Stimulated activated CD4-positive, alpha-beta T cell treated with anti-CD3 and anti-CD28 coated beads, Interleukin-12 subunit alpha, Interleukin-12 subunit beta, amount 100 ng/mL, for 4 hours (primary cell): ENCODE measurements at places on chromosomes 3 and 15.
A peak's percentile ranks its signal among the peaks of the same experiment; 100 is the strongest.

- no peak for DNase-seq
Observed at GRCh38 chr3:42066516-42067181, 24.5 kb upstream of the TRAK1 start.

GRCh38 chr15:47796830-47797229 lies 79.5 kb downstream of the SEMA6D start:
- DNase-seq, result no peak

DNA sequence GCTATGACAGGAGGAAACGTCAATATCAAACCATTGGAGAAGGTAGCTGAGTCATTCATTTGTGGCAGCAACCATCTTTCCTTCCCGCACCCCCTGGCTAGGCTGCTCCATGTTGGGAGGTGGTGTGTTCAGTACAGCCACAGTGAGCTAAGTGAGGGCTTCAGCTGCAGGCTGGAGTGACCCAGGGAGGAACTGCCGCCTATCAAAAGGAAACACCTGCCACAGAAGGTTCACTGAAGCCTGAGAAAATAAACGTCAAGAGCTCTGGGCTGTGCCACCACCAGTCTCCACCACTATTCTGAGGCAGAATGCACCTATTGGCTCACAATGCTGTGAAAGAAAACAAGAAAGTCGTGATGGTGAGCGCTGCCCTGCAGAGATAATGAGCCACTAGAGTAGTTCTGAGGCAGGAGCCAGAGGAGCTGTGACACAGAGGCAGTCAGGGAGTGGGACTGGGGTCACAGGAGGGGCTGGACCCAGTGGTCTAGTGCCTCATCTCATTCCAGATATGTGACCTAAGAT lies 34.8 kb upstream of the CD47 start:
- peak; percentile 42 for DNase-seq

DNA sequence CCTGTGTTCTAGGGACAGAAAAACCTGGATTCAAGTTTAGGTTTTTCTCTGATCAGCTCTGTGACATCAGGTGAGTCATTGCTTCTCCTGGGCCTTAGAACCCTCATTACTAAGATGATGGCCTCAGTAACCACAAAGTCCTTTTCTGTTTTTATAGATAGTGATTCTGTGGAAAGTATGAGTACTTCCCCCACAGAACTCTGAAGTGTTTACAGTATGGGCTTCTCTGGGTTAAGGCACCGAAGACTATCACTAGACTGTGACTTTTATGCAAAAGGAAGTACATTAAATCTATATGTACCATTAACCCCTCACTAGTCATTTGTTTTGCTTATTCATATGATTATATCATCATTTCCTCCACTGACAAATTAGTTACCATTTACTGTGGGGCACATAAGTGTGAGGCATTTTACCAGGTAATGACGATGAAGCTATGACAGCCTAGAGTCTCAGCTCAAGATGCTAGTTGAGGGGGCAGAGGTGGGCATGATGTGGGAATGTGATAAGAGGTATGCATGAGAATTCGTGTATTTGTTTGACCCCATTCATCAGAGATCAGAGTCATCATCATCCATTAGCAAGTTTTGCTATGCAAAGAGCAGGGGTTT lies 15.0 kb upstream of the RORA start:
- DNase-seq, result no peak

- DNase-seq, result no peak
Observed at GRCh38 chr3:134707908-134708597, 57.2 kb upstream of the KY start.

DNA sequence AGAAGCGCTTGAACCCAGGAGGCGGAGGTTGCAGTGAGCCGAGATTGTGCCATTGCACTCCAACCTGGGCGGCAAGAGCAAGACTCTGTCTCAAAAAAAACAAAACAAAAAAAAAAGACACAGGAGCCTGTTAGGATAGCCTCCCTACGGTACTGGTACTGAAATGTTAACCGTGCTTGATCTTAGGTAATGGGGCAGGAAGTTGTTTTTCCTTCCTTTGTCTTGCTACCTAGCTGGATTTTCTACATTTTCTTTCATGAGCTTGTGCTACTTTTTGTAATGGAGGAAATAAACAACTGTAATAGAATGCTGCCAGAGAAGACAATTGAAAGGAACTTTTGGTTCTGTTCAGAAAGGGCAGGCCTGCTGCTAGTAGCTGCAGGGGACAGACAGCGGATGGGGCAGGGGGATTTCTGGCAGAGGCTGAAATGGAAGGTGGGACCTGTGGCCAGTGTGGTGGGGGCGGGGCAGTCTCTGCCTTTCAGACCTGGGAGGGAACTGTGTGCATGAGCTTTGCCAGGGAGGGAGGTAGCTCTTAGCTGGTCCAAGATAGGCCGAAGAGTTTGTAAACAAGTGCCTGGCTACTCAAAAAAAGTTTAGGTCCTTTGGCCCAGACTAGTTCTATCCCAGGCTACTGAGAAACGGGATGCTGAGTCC lies 49.0 kb upstream of the SEMA4B start:
- DNase-seq, result no peak

GRCh38 chr3:142844339-142844977 lies 44.4 kb downstream of the PCOLCE2 start:
- no peak for DNase-seq

GRCh38 chr3:39819899-39820298 lies 10.5 kb downstream of the MYRIP start:
- DNase-seq, result no peak

GRCh38 chr15:23416349-23417276 lies 30.4 kb downstream of the GOLGA6L2 start:
- no peak for DNase-seq

DNA sequence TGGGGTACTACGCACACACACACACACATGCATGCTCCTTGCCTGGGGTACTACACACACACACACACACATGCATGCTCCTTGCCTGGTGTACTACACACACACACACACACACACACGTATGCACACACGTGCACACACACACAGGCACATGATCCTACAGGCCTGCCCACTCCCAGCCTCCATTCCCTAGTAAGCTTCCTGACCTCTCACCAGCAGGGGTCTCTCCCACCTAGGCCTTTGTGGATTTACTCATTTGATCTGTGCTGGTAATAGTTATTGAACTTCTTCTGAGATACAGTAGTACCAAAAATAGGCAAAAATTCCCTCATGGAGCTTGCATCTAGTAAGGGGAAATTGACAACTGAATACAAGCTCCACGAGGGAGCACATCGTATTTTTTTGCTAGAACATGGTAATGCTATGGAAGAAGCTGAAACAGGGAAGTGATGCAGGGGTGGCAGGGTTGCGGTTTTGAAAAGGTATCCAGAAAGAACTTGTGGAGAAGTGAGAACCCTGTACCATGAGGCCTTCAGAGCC lies 19.1 kb downstream of the TTC21A start:
- DNase-seq, result no peak

DNA sequence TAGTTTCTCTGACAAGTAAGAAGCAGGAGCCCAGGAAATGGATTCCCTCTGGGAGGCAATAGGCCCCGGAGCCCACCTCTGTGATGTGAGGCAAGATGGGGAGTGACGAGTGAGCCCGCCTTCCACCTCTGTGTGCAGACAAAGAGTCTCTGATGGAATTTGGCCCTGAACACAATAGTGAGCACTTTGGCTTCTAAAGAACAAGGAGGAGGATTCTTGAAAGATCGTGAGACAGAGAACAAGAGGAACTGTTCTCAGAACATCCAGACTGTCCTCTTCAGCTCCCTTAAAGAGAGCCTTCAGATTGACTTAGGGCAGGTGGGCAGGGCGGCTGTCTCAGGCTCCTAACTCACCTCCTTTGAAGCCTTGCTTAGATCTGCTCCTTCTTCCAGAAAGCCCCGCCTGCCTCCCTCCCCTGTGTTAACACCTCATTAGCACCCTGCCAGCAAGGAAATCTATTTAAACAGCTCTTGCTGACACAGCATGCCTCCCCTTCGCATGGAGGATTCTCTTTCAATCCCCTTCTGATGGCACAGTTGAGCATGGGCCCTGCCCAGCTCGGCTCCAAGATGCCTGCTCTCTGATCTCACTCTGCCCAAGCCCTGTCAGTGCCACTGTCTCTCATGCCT lies 430.3 kb downstream of the NTRK3 start:
- DNase-seq, result no peak

GRCh38 chr3:169241630-169241990 lies 421.9 kb downstream of the MECOM start:
- DNase-seq, result no peak

- DNase-seq, result no peak
Observed at GRCh38 chr3:47406762-47407149, 25.9 kb downstream of the PTPN23 start.

GRCh38 chr15:56736308-56736707 lies 3.0 kb upstream of the ZNF280D start:
- DNase-seq, result no peak

DNA sequence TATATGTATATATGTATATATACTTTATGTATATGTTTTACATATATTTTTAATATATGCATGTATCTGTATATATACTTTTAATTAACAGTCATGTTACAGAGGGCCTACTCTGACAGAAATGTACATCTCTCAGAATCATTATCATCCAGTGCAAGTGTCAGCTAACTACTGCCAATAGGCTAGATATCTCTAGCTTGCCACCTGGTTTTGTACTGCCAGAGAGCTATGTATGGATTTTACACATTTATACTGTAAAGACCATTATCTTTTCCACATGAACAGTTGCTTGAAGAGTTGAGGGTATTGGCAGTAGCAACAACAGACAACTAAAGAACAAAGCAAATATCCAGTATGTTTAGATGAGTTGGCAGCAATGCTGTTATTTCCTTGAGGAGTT lies 99.7 kb upstream of the VGLL3 start:
- DNase-seq, result no peak

- no peak for DNase-seq
Observed at GRCh38 chr15:82852941-82853561, 43.6 kb downstream of the WHAMM start.

- no peak for DNase-seq
Observed at GRCh38 chr3:124439603-124440002, 290.6 kb upstream of the UMPS start.

DNA sequence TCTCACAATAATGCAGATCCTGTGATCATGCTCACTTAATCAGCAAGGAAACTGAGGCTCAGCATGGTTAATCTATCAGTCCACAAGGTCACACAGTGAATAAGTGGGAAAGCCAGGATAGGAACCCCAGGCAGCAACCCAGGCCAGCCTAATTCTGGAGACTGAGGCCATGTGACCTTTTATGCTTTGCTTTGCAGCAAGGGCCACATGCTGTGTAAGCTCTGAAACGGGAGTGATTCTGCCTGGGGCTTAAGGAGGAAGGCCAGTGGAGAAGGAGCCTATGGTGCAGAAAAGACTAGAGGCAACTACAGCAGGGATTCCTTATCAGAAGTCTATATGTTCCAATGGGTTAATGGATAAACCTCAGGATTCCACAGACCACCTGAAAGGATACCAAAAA lies 157.6 kb upstream of the PPP2R3A start:
- DNase-seq, result no peak

GRCh38 chr3:188683032-188683521 lies 488.7 kb upstream of the TPRG1 start:
- no peak for DNase-seq

GRCh38 chr3:53545996-53546359 lies 51.6 kb downstream of the CACNA1D start:
- DNase-seq, result no peak

DNA sequence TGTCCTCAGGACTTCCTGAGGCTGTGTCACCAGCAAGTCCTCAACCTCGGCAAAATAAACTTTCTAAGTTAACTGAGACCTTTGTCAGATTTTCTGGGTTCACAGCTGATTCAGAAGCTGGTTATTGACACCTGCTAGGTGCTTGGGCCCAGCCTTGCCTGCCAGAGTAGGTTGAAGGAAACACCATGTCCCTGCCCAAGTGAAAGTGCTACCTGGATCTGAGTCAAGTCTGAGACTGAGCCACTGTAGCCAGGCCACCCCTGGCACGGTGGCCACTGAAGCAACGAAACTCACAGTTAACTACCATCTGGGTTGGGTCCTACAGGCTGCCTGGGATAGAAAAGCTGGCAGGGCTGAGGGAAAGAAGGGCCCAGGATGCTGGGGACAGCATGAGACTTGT lies 8.2 kb downstream of the HYAL2 start:
- DNase-seq, result no peak

GRCh38 chr3:44321335-44321734 lies 17.2 kb upstream of the TCAIM start:
- no peak for DNase-seq

DNA sequence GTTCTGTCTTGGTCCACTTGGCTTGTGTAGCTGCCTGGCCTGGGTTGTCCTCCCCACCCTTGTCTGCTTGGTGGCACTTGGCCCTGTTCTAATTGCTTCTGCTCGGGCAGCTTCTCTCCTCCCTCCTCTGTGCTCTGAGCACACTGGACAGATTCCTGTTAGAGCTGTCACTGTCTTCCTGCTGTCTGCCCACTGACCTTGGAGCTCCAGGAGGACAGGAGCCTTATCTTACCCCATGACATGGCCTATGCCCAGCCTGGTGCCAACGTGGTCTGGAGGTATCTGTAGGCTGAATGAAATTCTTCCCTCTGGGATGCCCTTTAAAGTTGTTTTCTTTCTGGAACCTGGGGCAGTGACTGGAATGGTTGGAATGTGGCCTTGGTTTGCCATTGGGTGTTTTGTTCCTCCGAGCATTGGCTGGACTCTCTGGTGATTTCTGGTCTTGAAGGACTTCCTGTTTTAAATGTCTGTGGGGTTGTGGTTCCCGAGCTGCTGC lies 94.1 kb downstream of the FAM43A start:
- DNase-seq, result no peak

DNA sequence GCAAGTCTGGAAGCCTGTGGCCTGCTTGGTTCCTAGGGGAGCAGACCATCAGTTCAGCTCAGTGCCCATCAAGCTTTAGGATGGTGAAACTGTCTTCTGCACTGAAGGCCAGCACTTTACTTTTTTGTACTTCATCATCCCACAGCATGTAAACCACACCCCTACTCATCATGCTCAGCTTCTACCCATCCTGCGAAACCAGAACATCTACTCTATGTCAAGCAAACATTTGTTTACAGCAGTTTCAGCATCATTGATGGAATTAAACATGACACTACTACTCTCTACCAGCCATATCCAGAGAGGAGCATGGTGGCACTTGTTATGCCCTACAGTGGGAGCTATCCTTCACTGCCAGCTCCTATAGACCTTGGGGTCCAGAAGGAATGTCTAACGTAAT lies 306.6 kb downstream of the SOX2 start:
- DNase-seq, result no peak

- no peak for DNase-seq
Observed at GRCh38 chr15:33737687-33738601, 230.4 kb upstream of the CHRM5 start.

DNA sequence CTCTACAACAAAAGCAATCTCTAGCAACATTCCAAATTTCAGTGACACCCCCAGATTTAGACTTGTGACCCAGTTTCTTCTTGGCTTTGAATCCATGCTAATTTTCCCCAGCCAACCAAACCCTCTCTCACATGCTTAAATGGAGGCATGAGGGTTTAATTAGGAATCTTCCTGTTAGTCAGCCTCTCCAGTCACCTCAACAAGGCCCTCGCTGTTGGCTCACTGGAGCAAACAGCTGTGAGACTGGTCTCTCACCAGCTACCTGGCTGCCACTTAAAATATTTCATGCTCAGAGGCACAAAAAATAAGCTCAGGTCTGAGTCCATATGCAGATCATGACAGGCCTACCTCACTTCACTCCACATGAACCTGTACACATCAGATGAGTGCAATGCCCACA lies 630.4 kb upstream of the ADAMTS9 start:
- no peak for DNase-seq
